ENCODE measurements at places on chromosomes 3 and 15. TPM values are rescaled to one million over a fixed set of nuclear protein-coding genes. Genes with fewer than 3 reads are reported as not detected.

SLCO2A1 gene
- total RNA-seq, result 8.3 TPM

LTK gene
- total RNA-seq, result 1.1 TPM

MEIS2 gene
- total RNA-seq, result 43.9 TPM

GABRB3 gene
- 1.6 TPM for total RNA-seq

KLHL40 gene
- total RNA-seq, result 0.11 TPM

RBP2 gene
- not detected for total RNA-seq

FANCD2OS gene
- total RNA-seq, result not detected

MGLL gene
- total RNA-seq, result 83.5 TPM

THUMPD3 gene
- 52.9 TPM for total RNA-seq

PRICKLE2 gene
- 5.9 TPM for total RNA-seq

DNA sequence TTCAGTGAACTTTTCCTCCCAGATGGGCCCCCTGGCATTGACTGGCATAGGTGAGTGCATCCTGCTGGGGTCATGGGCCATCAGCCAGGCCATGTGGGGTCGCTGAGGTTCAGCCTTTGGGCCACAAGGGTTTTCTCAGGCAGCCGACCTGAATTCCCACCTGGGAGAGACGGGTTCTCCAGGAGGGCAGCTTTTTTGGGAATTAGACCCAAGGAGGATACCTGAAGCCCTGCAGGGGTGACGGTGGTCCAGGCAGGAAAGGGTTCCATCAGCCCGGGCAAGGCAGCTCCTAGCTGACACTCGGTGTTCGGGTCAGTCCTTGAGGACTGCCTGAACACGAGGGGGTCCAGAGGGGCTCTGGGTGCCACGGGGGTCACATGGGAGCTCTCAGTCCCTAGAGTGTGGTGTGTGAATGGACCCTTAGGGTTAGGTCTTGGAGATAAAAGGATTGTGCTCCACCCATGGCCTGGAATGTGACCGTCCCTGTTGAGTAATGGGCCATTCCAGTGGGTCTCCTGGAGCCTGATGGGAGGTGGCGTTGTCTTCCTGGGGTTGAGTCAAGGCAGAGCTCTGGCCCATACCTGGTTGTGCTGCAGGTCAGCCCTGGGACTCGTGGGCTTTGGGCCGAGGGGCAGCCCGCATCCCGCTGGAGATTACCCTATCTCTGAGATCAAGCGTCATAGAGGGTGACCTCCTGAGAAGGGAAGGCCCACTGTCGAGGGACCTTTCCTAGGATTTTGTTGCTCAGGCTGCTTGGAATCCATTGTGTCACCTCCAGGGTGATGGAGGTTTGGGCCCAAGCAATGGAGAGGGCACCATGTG is 192.8 kb downstream of the UBE3A start:
- DNase-seq, result peak; percentile 35

GRCh38 chr15:86164232-86164898 is 84.7 kb downstream of the AGBL1 start:
- DNase-seq, result no peak

DNA sequence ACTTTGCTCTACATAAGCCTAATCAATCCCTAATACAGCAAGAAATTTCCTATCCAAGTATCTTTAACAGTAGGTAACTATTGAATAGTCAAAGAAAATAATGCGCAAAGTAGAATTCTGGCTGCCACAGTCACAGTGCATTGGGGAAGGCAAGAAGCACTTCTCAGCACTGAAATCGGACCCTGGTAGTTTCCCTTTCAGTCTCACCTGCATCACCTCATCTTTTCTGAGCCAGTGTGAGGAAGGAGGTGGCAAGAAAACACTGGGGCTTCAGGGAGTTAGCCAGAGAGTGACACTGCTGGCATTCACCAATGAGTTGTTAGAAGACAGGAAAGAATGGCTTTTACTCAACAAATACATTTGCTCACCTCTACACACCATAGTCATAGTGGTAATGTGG is 8.3 kb downstream of the TRIM42 start:
- DNase-seq, result no peak

- peak; percentile 22 for DNase-seq
Measured at GRCh38 chr15:74866090-74866489, 7.1 kb downstream of the SCAMP2 start.

DNA sequence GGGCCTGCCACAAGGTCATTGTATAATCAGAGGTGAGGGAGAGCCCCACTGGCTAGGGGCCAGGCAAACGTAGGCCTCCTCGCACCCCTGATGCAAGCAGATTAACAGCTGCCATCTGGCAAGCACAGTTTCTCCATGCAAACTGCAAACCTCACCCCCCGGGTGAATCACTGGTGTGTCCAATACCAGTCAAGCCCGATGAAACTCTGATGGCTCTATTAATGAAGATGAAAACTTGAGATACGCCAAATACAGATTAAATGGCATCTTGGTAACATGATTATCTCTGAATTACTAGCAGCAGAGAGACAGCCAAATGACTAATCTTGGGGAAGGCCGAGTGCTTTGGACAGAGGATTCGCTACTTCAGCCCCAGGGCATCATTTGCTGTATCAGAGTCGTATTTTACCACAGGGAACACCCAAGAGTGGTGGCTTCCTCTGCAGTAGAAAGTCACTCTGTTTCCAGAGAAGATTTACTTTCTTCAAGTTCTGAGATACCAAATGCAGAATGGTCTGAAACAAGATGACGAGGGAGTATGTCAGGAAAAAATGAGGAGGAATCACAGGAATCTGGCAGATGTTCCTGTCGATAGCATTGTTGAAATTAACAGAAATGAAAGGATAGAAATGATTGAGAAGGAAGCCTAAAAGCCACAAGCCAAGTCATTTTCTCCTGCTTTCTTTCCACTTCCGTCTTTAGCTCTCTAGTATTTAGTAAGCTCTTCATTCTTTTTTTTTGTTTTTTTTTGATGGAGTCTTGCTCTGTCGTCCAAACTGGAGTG is 96.2 kb upstream of the NR2F2 start:
- no peak for DNase-seq

DNA sequence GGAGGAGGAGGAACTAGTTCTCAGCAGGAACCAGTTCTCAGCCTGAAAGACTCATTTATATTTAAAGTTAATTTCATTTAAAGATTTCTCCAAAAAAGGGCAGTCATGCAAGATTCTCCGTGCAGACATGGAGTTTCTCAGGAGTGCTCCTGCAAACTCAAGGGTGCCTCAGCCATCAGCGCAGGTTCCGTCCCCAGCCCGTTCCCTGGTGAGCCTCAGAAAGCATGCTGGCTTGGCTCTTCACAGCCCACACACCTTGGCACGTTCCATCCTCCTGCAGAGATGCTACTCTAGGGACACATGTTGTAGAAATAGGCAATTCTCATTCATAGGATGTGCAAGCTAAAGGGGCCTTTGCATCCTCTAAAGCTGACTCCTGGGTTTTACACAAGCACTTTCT is 123.0 kb downstream of the LIPC start:
- no peak for DNase-seq

DNA sequence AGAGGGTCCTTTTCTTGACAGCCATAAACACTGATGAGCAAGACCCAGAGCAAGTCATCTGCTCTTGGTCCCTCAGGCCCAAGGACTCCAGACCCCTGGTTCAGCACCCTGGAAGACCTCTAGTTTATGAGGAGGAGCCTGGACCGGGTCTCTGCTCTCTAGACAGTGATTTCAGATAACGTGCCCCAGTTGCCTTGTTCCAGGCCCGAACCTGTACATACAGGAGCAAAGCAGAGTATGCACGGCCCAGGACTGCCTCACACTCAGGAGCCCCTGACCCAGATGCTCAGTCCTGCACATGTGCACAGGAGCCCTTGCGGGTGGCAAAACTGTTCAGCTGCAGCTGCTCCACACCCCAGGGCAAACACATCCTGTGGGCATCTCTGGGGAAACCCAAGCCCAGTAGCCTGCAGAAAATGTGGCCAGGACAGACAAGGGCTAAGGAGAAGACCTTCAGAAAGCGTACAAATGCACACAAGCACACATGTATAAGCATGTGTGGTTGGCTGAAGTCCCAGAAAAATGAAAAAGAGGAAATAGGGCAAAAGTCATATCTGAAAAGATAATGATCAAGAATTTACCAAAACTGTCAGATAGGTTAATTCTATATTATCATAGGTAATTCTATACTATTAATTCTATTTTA is 59.9 kb upstream of the CORO2B start:
- DNase-seq, result no peak

DNA sequence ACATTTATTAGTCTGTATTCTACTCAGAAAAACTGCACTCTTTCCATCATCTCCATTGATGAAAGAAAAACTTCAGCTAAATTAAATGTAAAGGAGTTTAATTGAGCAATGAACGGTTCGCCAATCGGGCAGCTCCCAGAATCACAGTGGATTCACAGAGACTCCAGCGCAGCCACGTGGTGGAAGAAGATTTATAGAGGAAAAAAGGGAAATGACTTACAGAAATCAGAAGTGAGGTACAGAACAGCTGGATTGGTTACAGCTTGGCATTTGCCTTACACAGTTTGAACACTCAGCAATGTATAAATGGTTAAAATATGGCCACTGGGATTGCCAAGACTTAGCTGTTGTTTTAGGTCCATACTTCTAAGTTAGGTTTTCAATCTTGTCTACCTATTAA is 2.8 kb upstream of the SUCLG2 start:
- no peak for DNase-seq

DNA sequence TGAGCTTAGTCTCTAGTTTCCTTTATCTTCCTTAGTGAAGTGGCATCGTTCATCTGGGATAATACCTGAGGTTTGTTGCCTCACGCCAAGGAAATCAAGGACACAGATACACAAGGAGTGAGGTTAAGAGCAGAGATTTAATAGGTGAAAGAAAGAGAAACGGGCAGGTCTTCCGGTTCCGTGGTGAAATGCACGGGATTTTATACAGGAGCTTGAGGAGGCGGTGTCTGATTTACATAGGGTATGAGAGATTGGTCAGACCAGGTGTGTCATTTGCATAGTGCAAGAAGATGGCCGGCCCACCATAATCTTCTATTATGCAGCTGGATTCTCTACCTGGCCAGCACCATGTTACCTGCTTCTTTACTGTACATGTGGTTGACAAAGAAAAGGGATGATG is 17.2 kb downstream of the ARRDC4 start:
- no peak for DNase-seq

- no peak for DNase-seq
Measured at GRCh38 chr3:2714834-2715233, 395.3 kb downstream of the IL5RA start.

DNA sequence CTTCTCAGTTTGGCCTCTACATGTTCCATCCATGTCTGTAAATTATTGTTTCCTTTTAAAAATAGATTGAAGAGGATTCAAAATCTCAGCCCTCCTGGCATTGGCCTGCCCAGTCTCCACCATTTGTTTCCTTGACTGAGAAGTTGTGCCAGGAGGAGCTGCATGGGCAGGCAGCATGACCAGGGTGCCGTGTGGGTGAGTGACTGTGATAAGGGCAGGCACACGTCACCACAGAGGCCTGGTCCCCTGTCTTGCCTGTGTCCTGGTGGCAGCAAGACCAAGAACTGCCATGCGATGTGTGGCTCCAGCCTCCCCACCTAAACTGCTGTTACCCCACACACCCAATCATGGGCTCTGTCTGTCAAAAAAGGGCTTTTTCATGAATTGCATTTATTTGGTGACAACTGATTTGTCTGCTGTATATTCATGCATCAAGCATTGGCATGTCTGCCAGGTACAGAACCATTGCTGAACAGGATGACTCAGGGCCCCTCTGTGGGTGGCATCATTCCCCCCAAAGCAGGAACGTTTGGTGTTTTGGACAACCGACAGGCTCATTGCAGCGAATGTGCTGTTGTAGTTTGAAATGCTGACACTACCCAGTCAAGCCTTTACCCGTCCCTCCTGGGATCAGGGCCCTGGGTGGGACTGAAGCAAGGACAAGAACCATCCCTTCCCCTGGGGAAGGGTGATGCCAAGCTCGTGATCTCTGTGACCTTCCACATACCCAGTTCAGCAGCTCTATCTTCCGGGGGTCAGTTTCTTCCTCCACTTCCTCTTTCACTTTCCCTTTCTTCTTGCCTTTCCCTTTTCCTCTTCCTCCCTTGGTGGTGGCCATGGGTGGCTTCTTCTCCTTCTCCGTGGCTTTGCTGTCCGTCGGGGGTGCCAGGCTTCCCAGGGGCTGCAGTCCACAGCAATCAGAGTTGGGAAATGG is 51.6 kb downstream of the TRPM1 start:
- no peak for DNase-seq

- DNase-seq, result peak; percentile 85
Measured at GRCh38 chr3:133892541-133893231, 3.0 kb downstream of the RAB6B start.

- DNase-seq, result no peak
Measured at GRCh38 chr15:25501828-25502446, 63.1 kb upstream of the UBE3A start.

GRCh38 chr15:71916834-71917233 is 106.5 kb downstream of the NR2E3 start:
- no peak for DNase-seq

GRCh38 chr15:90583471-90584252 is 53.9 kb downstream of the CRTC3 start:
- DNase-seq, result no peak

- DNase-seq, result no peak
Measured at GRCh38 chr3:17023006-17023664, 138.4 kb downstream of the PLCL2 start.

DNA sequence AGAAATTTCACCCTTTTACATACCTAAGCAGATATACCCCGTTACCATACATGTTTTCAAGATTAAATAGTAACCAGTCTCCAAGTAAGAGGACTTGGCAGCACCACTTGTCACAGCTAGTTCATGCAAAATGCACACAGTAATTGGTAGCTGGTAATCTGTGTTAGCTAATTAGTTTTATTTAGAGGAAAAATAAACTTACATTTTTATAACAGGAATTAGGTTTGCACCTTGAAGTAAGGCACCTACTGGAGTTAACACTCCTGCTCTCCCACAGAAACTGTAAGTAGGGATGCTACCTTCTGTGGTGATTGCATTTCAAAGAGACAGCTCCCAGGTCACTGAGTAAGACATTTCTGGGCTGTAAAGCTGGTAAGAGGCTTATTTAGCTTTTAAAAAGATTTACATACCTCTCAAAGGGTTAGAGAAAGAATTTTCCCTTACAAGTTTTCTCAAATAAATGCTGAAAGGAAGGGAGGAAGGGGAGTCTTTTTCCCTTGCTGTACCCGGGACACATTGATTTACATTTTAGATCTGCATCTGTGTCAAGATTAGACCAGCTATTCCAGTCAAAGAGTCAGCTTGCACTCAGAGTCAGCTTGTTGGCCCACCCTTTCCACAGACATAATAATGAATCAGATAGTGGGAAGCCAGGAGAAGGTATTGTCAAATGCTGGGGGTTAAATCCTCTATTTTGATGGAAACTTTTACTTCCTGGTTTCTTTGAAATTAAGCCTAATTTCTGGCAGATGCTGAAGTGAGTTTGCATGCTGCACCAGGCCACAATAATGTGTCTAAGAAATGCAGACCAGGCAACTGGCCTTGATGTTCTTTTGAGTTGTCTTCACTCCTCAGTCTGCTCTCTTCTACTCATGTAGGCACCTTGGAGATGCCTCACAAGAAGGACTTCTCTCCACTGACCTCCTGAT is 77.6 kb upstream of the CHD2 start:
- no peak for DNase-seq

- no peak for DNase-seq
Measured at GRCh38 chr3:147418808-147419701, 9.9 kb downstream of the ZIC1 start.
